ENCODE measurements at places on chromosomes 4 and X. TPM values are rescaled to one million over a fixed set of nuclear protein-coding genes. Genes with fewer than 3 reads are reported as not detected.

- H3K4me1 ChIP-seq: no peaks in the 10 kb centered on the region
- H3K36me3 ChIP-seq: no peaks in the 10 kb centered on the region
- no peaks in the 10 kb centered on the region for H3K27me3 ChIP-seq
- no peak overlapping the region for H3K27ac ChIP-seq
Measured at GRCh38 chr4:187414716-187415115, 580.9 kb upstream of the ZFP42 start.

DNA sequence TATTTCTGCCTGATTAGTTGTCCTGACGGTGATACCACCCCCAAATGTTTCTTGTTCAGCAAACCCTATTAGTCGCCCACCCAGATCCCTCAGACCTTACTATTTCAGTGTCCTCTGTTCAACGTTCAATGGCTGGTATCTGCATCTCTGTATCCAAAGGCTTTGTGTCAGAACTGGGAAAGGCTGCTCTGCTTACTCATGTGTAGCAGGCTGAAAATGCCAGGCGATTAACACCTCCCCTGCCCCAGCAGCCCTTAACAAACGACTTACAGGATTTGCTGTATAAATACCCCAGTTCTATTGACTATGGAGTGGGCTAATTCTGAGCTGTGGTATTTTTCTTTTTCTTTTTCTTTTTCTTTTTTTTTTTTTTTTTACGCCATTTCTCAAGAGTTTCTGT is 415.0 kb downstream of the ZNF674 start:
- no peaks in the 10 kb centered on the region for H3K4me1 ChIP-seq
- H3K4me3 ChIP-seq: no peak overlapping the region
- no peaks in the 10 kb centered on the region for H3K36me3 ChIP-seq
- no peak overlapping the region for H3K27ac ChIP-seq
- H3K27me3 ChIP-seq: no peaks in the 10 kb centered on the region

GRCh38 chr4:150209140-150209829 is 131.0 kb downstream of the DCLK2 start:
- no peaks in the 10 kb centered on the region for H3K27me3 ChIP-seq
- peaks cover 26% of the 10 kb centered on the region for H3K4me1 ChIP-seq
- no peaks in the 10 kb centered on the region for H3K36me3 ChIP-seq
- DNase-seq: no peak
- H3K4me3 ChIP-seq: no peak overlapping the region

GRCh38 chrX:31837445-31838049 is 765.7 kb upstream of the FTHL17 start:
- no peak overlapping the region for H3K27ac ChIP-seq
- no peaks in the 10 kb centered on the region for H3K36me3 ChIP-seq
- no peaks in the 10 kb centered on the region for H3K27me3 ChIP-seq
- H3K4me3 ChIP-seq: no peak overlapping the region

DNA sequence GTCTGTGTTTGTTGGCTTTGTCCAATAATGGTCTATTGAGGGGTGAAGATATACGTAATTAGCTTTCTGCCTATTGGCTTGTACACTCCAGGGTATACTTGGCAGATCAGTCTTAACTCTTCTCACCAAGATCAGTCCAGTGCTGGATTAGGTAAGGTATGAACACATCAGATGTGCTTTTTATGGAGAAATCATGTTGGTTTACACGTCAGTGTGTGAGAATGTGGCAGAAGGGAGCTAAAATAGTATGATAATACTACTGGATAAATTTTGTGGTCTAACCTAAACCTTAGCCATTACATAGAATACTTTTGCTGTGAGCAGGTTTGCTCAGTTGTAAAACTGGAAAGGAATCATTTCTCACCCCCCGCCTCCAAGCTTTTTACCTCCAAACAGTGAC is 4.2 kb downstream of the PDHA1 start:
- H3K27ac ChIP-seq: no peak overlapping the region
- H3K4me1 ChIP-seq: peaks cover 10% of the 10 kb centered on the region
- no peak for DNase-seq
- no peaks in the 10 kb centered on the region for H3K27me3 ChIP-seq
- H3K36me3 ChIP-seq: peaks cover 8% of the 10 kb centered on the region

DNA sequence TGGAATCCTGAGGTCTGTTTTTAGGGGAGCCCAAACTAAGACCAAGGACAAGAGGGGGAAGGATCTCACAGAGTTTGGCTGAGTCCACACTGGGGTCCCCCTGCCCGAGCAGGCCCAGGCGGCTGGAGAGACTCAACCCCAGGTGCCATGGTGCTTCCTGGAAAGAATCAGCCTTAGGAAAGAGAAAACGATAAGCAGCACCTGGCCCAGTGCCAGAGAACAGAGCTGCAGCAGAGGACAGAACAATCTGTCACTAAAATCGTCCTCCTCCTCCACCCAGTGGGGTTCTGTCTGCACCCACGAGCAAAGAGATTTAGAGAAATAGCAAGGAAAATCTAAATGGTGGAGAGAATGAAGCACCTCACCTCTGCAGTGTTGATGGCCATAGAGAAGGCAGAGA is 470.5 kb downstream of the BCOR start:
- H3K27ac ChIP-seq: no peak overlapping the region
- H3K36me3 ChIP-seq: no peaks in the 10 kb centered on the region
- no peak overlapping the region for H3K4me3 ChIP-seq
- no peaks in the 10 kb centered on the region for H3K27me3 ChIP-seq
- DNase-seq: no peak
- H3K4me1 ChIP-seq: no peaks in the 10 kb centered on the region

DNA sequence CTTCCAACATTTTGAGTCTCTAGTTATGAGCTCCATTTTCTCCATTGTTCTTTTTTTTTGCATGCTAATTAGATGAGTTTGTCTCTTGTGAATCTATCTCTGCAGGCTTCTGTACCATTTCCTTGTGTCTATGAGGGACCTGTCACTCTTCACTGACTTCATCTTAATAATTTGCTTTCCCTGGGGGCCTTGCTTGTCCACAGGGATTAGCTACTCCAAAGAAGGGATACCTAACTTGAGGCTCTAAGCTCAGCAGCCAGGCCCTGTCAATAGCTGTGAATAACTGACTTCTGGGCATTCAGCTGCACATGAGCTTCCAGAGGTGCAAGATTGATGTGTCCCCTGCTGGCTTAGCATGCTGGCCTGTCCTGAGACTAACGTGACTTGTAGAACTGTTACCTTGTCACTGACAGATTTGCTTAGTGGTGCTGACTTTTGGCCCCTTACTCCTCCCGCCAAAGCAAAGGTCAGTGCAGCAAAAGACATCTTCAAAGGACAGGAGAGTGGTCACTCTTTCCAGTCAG is 124.6 kb downstream of the AFF2 start:
- no peak for DNase-seq
- no peaks in the 10 kb centered on the region for H3K4me1 ChIP-seq
- no peak overlapping the region for H3K27ac ChIP-seq
- no peaks in the 10 kb centered on the region for H3K36me3 ChIP-seq
- no peaks in the 10 kb centered on the region for H3K27me3 ChIP-seq
- no peak overlapping the region for H3K4me3 ChIP-seq

GRCh38 chr4:150215601-150216000 is 137.4 kb downstream of the DCLK2 start:
- no peaks in the 10 kb centered on the region for H3K27me3 ChIP-seq
- H3K4me1 ChIP-seq: peaks cover 29% of the 10 kb centered on the region
- peaks cover 4% of the 10 kb centered on the region for H3K36me3 ChIP-seq
- H3K27ac ChIP-seq: no peak overlapping the region

DNA sequence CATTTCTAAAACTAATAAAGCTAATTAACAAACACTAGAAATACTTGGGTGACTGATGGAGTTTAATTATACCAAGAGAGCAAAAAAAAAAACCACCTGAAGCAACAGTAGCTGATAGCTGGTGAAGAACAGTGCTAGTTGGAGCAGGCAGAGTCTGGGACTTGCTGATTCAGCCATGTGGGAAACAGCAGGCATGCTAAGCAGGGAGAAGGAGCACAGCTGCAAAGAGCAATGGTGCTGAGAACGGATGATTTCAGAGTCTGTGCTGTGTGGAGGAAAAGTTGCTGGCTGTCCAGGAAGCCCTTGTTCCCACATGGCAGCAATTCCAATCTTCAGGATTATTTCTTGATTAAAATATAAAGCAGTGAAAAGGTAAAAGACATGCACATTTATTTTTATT is 68.8 kb downstream of the NPY1R start:
- no peak overlapping the region for H3K4me3 ChIP-seq
- DNase-seq: peak; percentile 58
- no peaks in the 10 kb centered on the region for H3K27me3 ChIP-seq
- H3K27ac ChIP-seq: no peak overlapping the region

DNA sequence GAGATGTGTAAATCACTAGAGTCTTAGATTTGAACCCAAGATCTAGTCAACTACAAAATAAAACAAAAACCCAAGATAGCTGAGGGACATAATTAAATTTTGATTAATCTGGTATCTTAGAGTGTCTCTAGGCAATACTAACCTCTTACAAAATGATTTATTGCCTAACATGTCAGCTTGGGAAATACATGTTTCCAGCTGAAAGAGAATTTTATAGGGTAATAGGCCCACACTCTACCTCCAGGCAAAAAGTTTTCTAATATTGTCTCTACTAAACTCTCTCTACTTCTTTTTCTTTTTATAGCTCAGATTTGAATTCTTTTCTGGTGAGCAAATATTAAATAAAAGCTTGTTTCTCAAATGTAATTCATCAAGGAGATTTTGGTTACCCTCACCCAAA is 263.2 kb downstream of the IL15 start:
- H3K4me1 ChIP-seq: no peaks in the 10 kb centered on the region
- H3K36me3 ChIP-seq: no peaks in the 10 kb centered on the region
- H3K27me3 ChIP-seq: no peaks in the 10 kb centered on the region
- no peak overlapping the region for H3K27ac ChIP-seq

DNA sequence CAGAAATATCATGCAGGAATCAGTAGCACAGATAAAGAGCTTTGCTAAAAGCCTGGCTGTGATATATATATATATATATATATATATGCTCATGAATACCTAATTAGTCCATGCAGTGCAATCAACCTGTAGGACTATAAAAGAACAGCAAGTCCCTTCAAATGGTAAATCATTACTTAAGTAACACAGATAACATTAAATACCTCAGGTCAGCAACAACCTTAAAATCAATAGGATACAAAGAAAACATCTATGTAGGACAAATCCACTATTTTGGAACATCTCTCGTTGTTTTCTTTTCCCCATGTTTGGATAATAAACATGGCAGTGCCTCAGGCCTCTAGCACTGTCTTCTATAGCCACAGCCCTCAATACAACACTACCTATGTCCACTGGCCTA is 106.6 kb downstream of the FNIP2 start:
- no peak overlapping the region for H3K27ac ChIP-seq
- H3K4me3 ChIP-seq: no peak overlapping the region
- H3K36me3 ChIP-seq: peaks cover 10% of the 10 kb centered on the region
- H3K27me3 ChIP-seq: no peaks in the 10 kb centered on the region
- H3K4me1 ChIP-seq: peaks cover 4% of the 10 kb centered on the region

DNA sequence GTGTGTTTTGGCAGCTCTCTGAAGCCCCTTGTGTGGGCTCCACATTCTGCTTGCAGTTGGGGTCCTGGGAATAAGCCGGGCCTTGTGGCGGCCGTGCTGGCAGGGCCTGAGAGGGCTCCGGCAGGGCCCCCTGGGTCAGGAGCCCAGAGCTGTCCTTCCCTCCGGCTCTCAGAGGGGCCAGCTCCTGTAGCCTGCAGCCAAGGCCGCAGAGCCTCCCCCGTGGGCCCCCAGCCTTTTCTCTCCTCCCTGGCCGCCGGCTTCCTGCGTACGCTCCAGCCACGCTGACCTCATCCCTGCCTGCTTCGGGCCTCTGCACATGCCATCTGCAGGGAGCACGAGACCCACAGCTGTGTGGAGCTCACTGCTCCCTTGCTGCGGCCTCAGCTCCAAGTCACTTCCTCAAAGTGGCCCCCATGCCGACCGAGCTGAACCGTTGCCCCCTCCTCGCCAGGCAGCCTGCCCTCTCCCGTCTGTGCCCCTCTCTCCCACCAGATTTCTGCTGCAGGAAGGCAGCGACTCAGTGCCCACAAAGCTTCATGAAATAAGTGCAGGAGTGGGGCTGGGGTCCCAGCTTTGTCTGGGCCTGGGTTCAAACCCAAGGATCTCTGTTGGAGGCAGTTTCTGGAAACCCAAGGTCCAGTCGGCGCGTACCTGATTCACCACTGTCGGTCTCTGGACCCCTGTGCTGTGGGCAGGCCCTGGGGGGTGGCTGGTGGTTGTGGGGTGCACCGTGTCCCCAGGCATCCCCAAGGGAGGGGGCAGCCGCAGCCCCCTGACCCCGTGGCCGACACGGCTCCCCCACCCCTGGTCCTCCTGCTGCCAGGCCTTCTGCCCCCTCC is 57.1 kb upstream of the NKX1-1 start:
- peaks cover 30% of the 10 kb centered on the region for H3K4me1 ChIP-seq
- no peak overlapping the region for H3K27ac ChIP-seq
- H3K36me3 ChIP-seq: no peaks in the 10 kb centered on the region
- peaks cover 65% of the 10 kb centered on the region for H3K27me3 ChIP-seq
- no peak overlapping the region for H3K4me3 ChIP-seq
- DNase-seq: no peak

DNA sequence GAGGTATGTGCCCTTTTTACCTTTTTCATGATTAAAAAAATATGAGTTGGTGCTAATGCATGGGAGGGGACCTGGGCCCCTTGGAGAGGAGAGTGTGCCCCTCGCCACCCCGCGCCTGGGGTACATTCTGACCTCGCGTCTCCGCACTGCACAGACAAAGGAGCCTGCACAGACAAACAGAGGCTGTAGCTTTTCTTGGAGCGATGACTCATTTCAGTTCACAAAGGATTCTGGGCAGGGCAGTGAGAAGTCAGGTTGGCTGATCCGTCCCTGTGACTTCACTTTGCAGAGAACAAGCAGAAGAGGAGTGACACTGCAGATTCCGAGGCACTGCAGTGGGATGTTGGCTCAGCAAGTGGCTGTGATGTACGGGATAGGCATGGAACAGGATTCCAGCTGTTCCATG is 82.9 kb downstream of the STOX2 start:
- peak overlapping the region; percentile 81 for H3K27ac ChIP-seq
- no peaks in the 10 kb centered on the region for H3K27me3 ChIP-seq
- no peak for DNase-seq
- peaks cover 2% of the 10 kb centered on the region for H3K36me3 ChIP-seq

- H3K4me1 ChIP-seq: no peaks in the 10 kb centered on the region
- no peak overlapping the region for H3K4me3 ChIP-seq
- H3K27me3 ChIP-seq: peaks cover 17% of the 10 kb centered on the region
- no peak overlapping the region for H3K27ac ChIP-seq
- DNase-seq: no peak
Measured at GRCh38 chrX:110403441-110404238, 45.0 kb downstream of the RTL9 start.

Gene STK26
- total RNA-seq: 8.2 TPM

Gene KDR
- total RNA-seq: 79.9 TPM

Gene MND1
- 6.6 TPM for total RNA-seq

Gene NRK
- total RNA-seq: 1.9 TPM

Gene PNCK
- total RNA-seq: 24.2 TPM

Gene SRD5A3
- 17.0 TPM for total RNA-seq

Gene ITIH6
- total RNA-seq: 0.10 TPM

Gene NLRP2B
- 0.06 TPM for total RNA-seq

Gene PGAM4
- 1.3 TPM for total RNA-seq

All from spinal cord (tissue), 10 donors.